SK-N-DZ (cell line): ENCODE measurements at places on chromosomes 1 and 21.

DNA sequence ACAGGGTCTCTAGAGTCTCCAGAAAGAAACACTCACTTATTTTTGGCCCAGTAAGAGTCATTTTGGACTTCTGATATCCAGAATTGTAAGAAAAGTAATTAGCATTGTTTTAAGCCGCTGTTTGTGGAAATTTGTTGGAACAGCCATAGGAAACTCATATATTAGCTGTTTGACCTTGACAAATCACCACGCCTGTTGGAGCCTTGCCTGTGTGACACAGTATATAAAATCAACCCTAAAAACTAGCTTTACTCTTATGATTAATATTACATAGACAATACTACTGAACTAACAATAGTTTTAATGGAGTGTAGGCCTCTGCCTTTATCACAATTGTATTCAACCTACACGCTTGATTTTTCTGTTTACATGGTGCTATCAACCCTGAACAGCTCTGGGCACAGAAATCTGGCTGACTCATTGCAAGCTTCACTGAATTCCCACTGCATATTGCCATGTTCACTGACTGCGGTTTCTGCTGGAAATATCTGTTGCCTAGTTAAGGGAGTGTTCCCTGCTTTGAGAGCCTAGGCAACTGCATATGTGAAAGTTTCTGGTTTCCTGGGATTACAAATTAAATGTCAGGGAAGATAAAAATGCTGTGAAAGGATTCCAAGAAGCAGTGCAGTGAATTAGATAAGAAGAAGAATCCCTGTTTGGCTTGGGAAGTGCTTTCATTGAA lies 419.5 kb upstream of the DEPDC1 start:
- DNase-seq, result no peak

DNA sequence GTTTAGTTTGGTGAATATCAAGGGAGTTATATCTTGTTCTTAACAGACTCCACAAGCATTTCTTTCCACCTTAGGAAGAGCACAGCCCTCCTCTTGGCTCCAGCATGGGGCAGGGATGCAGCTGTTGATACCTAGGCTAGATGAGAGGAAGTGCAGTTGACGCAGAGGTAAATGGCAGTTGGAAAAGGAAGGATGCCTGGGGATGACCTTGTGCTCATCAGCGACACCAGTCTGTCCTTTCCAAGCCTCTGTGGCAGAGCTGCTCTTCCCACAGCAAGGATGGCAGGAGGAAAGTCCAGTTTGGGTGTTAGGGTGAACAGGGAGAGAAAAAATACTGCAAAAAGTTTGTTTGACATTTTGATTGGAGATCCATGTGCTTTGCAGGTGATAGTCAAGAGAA lies 6.2 kb downstream of the PROX1 start:
- no peak for DNase-seq

GRCh38 chr1:161910604-161911003 lies 113.1 kb downstream of the OLFML2B start:
- DNase-seq, result no peak

GRCh38 chr1:199404191-199404590 lies 623.3 kb upstream of the NR5A2 start:
- DNase-seq, result no peak

DNA sequence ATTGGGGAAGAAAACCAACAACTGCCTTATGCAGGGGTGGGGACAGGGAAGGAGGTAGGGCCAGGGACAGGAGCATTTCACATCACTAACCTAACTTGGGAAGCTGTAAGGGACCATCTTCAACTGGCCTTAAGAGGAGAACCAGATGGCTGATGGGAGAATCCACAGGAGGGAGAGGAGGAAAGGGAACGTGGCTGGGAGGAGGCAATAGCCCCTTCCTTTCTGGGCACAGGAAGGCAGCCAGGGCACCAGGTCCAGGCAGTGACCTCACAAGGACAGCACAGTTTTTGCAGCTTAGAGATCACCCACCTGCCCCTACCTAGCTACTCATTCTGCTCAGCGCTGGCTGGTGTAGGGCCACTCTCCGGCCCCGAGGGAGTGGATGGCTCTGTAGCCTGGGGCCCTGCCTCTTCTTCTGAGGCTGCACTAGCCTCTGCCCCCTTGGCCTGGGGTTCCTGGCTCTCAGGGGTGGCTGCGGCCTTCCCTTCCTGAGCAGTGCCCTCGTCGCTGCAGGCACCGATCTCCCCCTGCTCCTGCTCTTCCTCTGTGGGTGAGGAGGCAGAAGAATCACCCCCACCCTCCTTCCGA lies 1.7 kb downstream of the MARCKSL1 start:
- no peak for DNase-seq

- DNase-seq, result no peak
Observed at GRCh38 chr1:64895500-64895899, 70.8 kb downstream of the JAK1 start.

GRCh38 chr1:240925273-240925672 lies 313.3 kb upstream of the GREM2 start:
- no peak for DNase-seq

DNA sequence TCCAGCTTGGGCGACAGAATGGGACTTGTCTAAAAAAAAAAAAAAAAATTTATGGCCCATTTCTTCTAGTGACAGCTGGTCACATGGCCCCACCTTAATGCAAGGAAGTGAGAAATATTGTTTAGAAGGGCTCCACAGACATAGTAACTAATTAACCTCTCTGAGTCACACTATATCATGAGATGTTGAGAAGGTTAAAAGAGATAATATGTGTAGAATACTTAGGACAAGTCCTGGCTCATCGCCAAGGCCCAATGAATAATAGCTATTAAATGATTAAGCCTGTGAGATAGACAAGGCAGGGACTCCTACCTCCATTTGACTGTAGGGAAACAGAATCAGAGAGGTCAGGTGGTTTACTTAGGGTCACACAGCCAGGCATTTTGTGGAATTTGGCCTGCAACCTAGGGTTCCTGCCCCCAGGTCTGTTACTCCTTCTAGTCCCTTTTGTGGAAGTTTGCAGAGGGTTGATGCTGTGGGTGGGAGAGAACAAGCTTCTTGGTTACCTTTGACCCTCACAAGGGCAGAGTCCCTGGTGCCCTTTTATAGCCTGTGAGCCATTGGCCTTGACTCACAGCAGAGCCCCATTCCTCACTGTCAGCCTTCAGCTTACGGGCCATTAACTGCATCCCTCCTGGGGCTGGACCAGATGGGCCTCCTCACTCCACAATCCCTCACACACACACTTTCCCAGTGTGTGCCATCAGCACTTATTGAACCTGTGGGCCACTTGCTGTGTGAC lies 48.5 kb downstream of the OPRD1 start:
- no peak for DNase-seq

DNA sequence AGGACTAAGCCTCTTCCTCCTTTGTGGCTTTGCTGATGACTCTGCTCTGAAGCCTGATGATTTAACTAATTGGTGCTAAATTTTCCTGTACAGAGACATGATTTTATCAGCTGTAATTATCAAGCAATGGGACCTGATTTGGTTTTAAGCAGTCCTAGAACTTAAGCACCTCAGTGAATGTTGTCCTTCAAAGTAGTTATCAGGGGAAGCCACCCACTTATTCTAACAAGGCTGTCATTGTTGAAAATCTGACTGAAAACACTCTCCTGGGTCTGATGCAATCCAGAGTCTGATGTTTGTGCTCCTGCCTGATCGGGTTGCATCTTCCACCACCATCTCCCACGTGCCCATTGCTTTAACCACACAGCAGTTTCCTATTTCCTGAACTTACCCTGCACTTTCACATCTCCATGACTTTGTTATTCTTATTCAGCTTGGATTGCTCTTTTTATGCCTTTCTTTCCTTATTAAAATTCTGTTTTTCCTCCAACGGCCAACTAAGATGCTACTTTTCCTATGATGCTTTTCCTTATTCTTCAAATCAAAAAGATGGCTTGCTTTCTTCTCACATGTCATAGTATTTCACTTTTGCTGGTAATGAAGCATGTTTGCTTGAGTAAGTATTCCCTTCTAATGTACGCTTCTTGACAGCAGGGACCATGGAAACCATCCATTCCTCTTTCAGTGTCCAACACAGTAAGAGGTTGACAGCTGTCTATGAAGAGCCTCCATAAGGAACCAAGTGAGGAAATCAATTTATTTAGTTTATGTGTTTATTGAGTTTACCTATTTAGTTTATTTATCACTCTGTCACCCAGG lies 55.0 kb downstream of the S1PR1 start:
- DNase-seq, result peak; percentile 75

GRCh38 chr1:227947676-227948492 lies at the start of gene WNT9A:
Gene WNT9A, minus strand, starts transcription at chr1:227947932. Its CDS starts 45 bp downstream, at chr1:227947887.
- DNase-seq, result no peak

GRCh38 chr1:166600574-166600973 lies 238.7 kb upstream of the POGK start:
- no peak for DNase-seq

- no peak for DNase-seq
Observed at GRCh38 chr1:6206520-6206855, 569 bp downstream of the RNF207 start.

- no peak for DNase-seq
Observed at GRCh38 chr1:113231866-113232265, 158.4 kb upstream of the MAGI3 start.

DNA sequence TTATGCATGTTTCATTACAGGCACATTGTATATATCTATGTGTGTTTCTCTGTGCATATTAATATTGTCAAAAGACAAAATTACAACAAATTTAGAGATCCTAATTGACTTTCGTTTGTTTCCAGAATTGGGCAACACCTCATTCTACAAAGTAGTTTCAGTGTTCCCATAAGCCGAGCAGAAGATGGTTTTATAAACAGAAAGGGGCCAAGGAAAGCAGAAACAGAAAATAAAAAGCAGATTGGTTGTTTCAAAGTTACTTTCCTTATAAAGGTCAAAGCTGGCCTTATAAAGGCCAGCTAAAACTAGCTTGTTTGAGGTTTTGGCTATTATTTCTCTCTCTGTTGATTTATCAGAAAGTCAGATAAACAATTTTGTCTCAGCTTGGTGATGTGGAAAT lies 116.2 kb upstream of the FGGY start:
- DNase-seq, result no peak

- DNase-seq, result no peak
Observed at GRCh38 chr1:160681891-160682140, 29.8 kb downstream of the CD48 start.

GRCh38 chr21:38669186-38669585 lies 136.5 kb upstream of the ETS2 start:
- DNase-seq, result peak; percentile 12

DNA sequence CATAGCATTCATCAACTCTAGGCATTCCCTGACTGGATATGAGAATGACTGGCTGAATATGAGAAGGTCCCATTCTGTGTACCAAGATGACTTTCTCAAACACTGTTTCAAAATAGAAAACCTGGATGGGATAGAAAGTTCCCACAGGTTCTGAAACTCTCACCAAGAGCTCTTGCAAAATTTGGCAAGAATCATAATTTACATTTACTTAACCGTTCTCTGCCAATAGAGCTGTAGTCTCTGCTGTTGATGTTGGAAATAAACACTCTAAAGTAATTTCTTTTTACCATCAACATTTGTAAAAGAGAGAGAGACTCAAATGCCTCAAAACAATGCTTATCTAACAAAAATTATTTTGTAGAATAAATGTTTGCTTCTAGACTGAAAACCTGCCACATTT lies 221.1 kb downstream of the LMO4 start:
- no peak for DNase-seq

DNA sequence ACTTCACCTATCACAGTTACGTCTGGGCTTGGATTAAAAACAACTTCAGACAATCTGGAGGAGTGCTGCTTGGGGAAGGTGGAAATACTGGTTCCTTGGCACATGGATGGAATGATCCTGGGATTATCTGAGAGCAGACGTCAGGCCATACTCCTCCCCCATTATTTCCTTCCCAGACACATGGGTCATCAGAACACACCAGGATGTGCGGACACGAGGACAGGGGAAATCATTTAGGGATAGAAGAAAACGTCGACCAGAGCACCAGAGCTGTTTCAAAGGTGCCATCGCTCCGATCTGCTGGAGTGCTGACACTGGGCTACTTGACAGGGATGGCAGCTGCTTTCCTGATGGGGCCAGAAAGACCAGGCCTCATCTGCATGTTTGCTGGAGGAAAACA lies 31.8 kb upstream of the ANGPTL7 start:
- no peak for DNase-seq

DNA sequence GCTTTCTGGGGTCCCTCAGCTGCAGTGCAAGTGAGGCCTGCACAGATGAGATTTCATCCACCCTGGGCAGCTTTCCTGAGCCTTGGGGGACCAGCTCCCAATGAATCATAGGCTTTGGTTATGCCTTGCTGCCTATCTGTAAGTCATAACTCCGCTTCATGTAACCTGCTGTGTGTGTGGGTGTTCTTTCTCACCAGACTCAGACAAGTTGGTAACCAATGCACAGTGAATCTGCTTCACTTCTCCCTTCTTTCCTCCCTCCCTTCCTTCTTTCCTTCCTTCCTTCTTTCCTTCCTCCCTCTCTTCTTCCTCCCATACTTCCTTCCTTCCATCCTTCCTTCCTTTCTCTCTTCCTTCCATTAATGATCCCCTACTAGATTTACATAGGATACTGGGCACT lies 34.4 kb upstream of the PSMB2 start:
- no peak for DNase-seq

DNA sequence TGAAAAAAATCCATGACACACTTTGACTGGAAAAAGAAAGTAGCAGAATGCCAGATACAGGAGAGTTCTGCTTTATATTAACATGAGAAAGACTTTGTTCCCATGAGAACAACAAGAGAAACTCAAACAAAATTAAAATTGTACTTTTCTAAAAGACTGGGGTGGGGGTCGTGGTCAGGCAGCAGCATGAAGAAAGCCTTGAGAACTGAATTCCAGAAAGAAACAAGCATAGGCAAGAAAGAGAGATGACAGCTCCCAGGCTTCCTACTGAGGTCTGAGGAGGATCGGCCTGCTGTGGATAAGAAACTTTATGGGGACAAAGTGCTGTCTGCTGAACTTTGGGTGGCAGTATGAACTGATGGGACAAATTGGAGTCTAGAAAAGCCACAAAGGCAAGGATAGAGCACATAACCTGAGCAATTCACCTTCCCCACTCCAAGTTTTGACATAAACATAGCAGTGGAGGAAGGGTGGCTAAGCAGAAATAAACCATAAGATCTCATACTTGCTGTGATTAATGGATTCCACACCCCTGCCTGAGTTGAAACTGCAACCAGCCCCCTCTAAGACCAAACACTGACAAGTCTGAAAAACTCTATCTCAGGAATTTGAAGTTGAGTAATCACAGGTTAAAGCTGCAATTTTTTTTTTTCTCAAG lies 43.7 kb downstream of the COL6A1 start:
- no peak for DNase-seq

GRCh38 chr1:48462716-48463302 lies 9.2 kb downstream of the SPATA6 start:
- peak; percentile 58 for DNase-seq

DNA sequence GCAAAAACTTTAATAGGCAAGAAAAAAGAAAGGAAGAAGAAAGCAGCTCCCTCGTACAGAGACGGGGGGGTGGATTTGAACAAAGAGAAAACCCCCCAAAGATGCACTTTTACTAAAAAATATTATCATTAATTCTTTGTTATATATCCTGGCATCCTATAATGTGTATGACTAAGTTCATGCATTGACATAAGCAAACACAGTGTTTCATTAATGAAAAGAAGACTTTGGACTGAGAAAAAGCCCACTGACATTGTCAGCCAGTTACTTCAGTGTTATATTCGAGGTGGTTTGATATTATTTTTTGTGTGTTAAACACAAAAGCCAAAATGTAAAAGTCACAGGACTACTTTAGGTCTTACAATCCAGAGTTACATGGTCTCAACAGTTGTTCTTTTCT lies 110.1 kb upstream of the DPYD start:
- no peak for DNase-seq
